H54 (cell line): ENCODE measurements at places on chromosomes 7 and 10.
A peak's percentile ranks its signal among the peaks of the same experiment; 100 is the strongest.

DNA sequence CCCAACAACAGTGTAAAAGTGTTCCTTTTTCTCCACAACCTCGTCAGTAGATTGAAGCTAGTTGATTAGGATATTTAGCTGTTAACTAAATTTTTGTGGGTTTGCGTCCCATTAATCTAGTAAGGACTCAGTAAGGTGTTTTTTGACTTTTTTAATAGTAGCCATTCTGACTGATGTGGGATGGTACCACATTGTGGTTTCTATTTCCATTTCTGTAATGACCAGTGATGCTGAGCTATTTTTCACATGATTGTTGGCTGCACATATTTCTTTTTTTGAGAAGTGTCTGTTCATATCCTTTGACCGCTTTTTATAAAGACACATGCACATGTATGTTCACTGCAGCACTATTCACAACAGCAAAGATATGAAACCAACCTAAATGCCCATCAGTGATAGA lies 5.6 kb upstream of the LRRN3 start:
- no peak for DNase-seq

GRCh38 chr7:16708511-16708910 lies 45.0 kb upstream of the TSPAN13 start:
- DNase-seq: no peak

GRCh38 chr10:97393034-97393573 lies 8.0 kb downstream of the RRP12 start:
- DNase-seq: no peak

DNA sequence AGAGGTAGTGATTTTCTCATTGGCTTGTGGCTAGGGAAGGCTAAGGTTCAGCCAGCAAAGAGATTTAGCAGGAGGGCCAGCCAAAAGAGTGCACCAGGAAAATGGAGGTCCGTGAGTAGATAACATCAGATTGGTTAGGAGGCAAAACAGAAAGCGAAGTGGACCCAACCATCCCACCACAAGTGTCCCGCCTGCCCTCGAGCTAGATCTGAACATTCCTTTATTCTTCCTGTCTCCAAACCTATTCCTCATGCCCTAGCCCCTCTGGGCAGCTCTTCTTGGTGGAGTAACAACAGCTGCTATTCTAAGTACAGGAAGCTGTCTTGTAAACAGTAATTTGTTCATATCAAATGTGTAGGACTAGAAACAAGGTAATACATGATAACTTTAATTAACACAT lies 85.7 kb upstream of the BET1 start:
- DNase-seq: no peak

GRCh38 chr10:83332690-83333089 lies 806.6 kb upstream of the GHITM start:
- DNase-seq: no peak

DNA sequence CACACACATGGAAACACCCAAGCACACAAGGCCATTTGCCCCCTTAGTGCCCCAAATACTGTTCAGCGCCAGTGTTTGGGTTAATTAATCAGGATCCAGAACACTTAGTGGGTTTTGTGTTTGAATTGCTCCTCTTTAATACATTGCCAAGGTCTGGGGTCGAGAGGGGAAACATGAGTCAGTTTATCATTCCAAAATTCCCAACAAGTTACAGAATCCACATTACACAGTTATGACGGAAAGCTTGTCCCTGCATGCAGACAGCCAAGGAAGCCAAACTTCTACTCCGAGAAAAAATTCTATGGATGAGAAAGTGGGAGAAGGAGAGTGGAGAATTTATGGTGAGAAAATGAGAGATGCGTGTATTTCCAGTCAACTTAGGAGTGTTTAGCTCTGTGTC lies 189.0 kb downstream of the NPSR1 start:
- no peak for DNase-seq

GRCh38 chr7:98079891-98080648 lies 26.6 kb upstream of the LMTK2 start:
- no peak for DNase-seq

- no peak for DNase-seq
Measured at GRCh38 chr10:99365736-99366135, 36.6 kb downstream of the CNNM1 start.

- peak; percentile 14 for DNase-seq
Measured at GRCh38 chr10:14356921-14357320, 26.2 kb upstream of the FRMD4A start.

DNA sequence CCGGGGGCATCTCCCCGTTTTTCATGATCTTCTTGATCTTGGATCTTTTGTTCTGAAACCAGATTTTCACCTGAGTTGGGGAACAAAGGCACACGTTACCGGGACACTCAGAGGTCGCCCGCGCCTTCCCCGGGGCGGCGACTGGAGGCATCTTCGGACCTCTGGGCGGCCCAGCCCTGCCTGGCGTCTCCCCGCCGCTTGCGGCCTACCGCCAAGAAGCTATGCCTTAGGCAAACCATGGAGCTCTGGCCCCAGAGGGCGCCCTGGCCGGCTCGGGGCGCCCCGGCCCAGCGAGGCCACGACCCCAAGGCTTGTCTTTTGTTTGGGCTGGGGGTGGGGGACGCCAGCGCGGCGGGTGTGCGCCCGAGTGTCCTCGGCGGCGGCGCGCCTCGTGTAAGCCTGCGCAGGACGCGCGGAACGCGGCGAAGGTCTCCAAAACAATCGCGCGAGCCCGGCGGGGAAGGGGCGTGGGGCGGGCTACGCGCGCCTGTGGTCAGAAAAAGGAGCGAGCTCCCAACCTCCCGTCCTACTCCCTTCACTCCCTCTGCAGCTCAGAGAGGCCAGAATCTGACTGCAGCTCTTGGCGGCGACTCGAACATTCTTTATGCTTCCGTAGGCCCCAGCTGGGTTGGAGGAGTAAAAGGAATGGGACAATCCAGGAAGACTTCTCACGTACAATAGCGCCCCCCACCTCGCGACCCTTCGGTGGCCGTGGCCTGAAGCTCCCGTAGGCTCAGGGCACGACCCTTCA lies 3.5 kb downstream of the DLX5 start:
- DNase-seq: no peak
